ENCODE measurements at places on chromosomes 12 and 14.

DNA sequence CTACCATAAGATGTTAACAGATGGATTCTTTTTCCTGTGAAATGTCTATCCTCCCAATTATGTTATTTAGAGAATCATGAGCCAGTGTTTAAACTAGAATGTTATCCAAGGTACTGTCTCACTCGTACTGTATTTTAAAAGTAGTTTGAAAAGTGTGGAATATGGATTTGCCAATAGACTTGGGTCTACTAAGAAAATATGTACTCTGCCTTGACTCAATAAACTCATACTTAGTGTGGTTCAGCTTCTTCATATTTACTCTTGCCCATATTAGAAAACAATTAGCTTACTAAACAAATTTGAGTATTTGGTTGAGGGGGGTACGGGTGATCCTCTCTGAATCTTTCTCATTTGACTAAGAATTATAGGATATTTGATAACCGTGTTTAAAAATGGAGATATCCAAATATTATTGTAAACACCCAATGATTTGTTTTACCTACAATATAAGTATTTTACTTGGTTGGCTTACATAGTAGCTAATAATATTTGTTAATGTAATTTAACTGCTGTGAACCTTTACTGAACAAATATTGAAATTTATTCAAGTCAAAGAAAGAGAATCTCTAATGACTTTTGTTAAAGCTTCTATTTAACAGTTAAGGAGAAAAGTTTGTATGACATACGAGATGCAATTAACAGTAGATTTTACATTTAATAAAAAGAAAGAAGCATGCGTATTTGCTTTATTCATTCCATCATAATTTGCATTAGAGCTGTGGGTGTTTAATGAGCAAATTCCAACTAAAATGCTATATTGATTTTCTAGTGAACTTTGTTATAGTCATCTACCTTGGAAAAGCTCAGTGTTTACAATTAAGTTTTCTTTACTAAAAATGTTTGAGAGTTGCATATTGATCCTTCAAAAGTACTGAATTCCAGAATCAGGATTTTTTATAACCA lies 81.2 kb downstream of the MIPOL1 start:
- no peak for DNase-seq

DNA sequence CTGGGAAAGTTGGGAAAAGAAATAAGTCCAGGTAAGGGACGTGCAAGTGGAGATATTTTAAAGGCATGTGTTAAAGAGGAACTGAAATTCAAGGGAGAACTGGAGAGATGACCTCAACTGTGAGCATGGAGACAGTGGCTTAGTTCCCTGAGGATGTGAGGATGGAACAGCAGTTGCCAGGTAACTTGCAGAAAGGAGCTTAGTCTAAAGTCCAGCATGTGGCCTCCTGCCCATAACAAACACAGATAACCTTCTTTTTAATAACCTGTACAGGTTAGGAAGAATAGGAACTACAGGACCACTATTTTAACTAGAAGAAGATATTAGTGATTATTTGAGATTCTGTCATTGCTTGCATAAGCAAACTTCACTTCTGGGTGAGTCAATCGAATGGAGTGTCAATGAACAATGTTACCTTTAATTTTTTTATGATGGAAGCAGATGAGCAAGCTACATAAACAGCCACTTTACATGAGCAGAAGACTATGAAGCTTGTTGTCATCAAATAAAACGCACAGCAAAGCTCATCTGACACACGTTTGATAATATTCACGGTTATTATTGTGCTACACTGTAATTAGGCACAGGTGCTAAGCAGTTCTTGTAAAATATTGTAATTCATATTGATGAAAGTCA lies 291.7 kb upstream of the DDHD1 start:
- no peak for DNase-seq

DNA sequence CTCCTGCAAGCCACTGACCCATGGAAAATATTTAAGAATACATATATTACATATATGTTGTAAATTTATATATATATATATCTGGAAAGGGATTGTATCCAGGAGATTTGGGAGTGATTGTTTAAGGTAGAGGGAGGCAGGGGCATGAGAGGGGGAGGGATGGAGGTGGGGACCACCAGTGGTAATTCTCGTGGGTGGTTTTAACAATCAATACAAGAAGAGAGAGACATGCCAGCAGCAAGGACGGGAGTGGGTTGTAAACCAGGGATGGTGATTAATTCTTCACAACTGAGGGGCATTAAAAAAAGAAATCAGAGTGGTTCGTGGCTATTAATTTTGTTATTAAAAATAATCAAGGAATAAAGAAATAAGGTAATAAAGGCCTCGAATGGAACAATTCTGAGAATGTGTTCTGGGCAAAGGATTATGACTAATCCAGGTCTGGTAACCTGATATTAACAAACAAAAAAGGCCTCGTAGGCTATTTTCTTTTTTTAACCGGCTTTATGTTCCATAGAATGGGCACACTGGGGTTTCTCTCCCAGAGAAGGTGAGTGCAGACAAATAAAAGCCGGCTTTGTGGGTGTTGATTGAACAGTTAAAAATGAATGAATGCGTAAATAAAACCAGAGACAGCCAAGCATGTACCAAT lies 8.3 kb upstream of the RTL1 start:
- no peak for DNase-seq

DNA sequence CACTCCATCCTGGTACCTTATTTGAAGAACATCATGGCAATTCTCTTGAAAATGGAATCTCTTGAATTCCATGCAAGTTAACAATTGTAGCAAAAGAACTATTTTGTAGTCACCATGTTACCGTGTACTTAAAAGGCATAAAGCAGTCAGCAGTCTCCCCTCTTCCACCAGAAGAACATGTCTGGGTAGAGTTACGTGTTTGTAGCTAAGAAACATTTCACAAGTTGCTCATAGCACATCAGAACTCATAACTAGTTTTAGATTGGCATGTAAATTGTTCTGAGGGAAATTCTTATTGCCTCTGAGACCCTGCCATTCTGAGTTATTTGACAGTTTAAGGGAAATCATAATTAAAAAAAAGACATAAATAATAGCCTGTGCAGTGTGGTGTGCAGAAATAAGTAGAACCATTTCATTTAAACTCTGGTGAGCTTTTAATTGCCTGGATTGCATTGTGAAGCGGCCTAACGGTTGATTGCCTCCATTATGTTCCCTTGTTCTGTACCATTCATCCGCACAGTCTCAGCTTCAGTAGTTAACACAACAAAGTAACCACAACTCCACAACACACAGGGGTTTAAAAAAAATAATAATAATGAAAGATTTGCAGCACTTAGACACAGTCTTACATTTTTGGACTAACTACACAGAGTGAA lies 2.6 kb downstream of the LMO3 start:
- DNase-seq, result no peak

Measured in NT2/D1 (cell line).